CD4-positive, alpha-beta memory T cell (primary cell): ENCODE measurements at places on chromosomes 5 and 9. TPM values are rescaled to one million over a fixed set of nuclear protein-coding genes. Genes with fewer than 3 reads are reported as not detected.

Gene INSL4
- not detected for total RNA-seq

DNA sequence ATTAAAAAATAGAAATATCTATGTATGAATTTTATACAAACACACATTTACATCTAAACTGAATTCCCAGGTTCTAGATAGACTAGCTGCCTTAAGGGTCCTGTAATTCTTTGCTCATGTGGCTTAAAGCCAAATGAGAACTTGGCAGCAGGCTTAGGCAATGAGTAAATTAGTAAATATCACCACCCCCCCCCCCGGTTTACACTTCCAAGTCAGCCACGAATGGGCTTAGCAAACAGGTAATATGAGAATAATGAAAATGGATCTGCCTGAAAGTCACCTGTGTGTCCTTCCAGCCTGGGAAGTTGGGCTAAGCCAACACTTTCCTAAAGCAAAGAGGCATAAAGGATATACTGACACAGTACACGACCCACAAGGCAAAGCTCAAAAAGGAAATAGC, 108.6 kb downstream of the KLHL3 start:
- H3K27ac ChIP-seq: no peak overlapping the region
- no peak for DNase-seq
- no peak overlapping the region for H3K4me3 ChIP-seq
- no peaks in the 10 kb centered on the region for H3K36me3 ChIP-seq

- DNase-seq: no peak
- no peaks in the 10 kb centered on the region for H3K36me3 ChIP-seq
- H3K27me3 ChIP-seq: no peaks in the 10 kb centered on the region
- no peak overlapping the region for H3K4me3 ChIP-seq
Measured at GRCh38 chr9:110153431-110153830, 54.5 kb downstream of the C9orf152 start.

GRCh38 chr5:78750281-78750680, 101.7 kb upstream of the LHFPL2 start:
- no peaks in the 10 kb centered on the region for H3K27me3 ChIP-seq
- no peak for DNase-seq
- no peak overlapping the region for H3K4me3 ChIP-seq
- no peaks in the 10 kb centered on the region for H3K4me1 ChIP-seq

Gene TPPP
- total RNA-seq: 1.2 TPM

Gene PSAT1
- 10.3 TPM for total RNA-seq

DNA sequence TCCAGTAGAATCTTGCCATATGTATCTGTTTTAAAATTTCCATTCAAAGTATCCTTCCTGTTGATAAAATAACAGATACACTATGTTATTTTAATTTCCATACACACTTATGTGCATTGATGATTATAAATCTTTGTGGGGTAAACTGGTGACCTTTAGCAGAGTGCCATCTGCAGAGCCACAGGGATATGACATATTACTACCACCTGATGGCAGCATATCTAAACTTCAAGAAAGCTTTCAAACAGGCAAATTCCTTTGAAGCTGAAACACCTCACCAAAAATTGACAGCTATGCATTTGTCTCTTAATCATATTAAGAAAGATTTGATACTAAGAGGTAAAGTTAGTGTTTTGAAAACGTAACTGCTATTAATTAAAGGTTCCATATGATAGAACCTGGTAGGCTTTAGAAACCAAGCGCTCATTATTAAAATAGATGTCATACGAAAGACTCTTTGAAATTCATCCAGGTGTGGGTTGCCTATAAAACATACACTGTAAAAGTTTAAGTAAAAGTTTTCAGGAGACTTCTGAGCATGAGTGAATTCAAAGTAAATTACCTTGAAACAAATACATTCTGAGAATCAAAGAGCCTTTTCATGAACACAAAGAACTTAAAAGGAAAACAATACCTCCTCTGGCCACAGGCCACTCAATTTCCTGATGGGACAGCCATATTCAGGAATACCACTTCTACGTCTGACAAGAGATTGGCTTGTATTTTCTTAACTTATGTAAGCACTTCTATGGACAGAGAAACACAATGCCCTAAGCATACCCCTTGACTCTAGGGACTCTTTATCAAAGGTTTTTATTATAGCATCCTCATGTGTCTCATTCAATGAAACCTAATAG, 93.3 kb downstream of the KIAA0825 start:
- H3K4me1 ChIP-seq: no peaks in the 10 kb centered on the region
- H3K27me3 ChIP-seq: no peaks in the 10 kb centered on the region
- H3K4me3 ChIP-seq: no peak overlapping the region
- no peaks in the 10 kb centered on the region for H3K36me3 ChIP-seq

Gene ADAMTS19
- not detected for total RNA-seq

Gene CDH10
- not detected for total RNA-seq

DNA sequence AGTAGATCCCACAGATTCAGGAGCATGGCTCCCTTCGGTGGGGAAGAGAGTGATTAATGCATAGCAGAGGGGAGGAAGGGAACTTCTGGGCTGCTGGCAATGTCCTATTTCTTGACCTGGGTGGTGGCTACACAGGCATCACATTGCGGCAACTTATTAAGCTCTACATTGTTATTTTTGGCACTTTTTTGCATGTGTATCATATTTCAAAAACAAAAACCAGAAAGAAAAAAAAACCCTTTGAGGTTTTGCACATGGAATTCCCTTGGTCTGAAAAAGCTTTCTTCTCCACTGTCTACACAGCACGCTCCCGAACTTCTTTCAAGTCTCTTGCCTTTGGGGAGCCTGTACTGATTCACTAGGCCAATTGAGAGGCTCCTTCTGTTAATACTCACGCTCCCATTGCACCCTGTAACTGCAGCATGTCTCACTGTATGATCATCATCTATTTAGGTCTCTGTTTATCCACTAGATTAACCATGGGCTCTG, 25.1 kb downstream of the CEMIP2 start:
- H3K36me3 ChIP-seq: peaks cover 13% of the 10 kb centered on the region
- no peak overlapping the region for H3K4me3 ChIP-seq
- DNase-seq: no peak
- H3K27me3 ChIP-seq: no peaks in the 10 kb centered on the region
- no peaks in the 10 kb centered on the region for H3K4me1 ChIP-seq

DNA sequence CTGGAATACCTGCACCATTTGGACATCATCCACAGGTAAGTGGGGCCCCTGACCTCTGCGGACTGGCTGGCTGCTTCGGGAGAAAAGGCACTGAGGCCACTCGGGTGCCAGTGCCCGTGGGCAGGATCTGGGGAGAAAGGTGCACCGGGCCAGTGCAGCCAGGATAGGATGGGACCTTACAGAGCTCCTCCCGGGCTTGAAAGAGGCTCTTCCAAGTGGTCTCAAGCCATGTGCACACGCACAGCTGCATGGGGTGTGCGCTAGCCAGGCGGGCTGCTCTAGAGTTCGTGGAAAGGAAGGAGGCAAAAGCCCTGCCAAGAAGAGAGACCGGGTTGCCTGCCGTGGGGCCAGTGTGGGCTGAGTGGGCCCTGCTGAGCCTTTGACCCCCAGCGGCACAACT, 13.4 kb downstream of the STKLD1 start:
- no peaks in the 10 kb centered on the region for H3K27me3 ChIP-seq
- no peak overlapping the region for H3K4me3 ChIP-seq
- H3K36me3 ChIP-seq: no peaks in the 10 kb centered on the region

Gene KLF9
- total RNA-seq: 20.6 TPM

DNA sequence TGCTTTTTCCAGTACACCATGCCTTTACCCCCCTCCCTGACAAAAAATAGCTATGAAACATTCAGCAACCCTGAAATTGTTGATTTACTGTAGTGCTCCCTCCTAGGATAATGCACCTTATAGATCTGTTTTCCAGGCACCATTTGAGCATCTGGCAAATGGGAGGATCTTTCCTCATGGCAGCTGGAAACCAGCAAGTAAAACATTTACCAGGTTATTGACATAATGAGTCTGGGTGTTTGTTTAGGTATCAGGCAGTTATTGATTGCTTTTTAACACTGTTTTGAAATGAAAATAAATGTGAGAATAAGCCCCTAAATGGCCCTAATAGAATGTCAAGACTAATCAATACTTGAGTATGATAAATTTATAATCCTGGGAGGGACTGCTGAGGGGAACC, 57.3 kb upstream of the KLF4 start:
- no peak for DNase-seq
- H3K27ac ChIP-seq: no peak overlapping the region
- no peaks in the 10 kb centered on the region for H3K36me3 ChIP-seq
- H3K27me3 ChIP-seq: no peaks in the 10 kb centered on the region

Gene AIF1L
- not detected for total RNA-seq

- H3K4me1 ChIP-seq: peaks cover 4% of the 10 kb centered on the region
- H3K27me3 ChIP-seq: no peaks in the 10 kb centered on the region
- no peak overlapping the region for H3K27ac ChIP-seq
- no peak overlapping the region for H3K4me3 ChIP-seq
- no peaks in the 10 kb centered on the region for H3K36me3 ChIP-seq
Measured at GRCh38 chr5:174533751-174534241, 190.6 kb upstream of the MSX2 start.

DNA sequence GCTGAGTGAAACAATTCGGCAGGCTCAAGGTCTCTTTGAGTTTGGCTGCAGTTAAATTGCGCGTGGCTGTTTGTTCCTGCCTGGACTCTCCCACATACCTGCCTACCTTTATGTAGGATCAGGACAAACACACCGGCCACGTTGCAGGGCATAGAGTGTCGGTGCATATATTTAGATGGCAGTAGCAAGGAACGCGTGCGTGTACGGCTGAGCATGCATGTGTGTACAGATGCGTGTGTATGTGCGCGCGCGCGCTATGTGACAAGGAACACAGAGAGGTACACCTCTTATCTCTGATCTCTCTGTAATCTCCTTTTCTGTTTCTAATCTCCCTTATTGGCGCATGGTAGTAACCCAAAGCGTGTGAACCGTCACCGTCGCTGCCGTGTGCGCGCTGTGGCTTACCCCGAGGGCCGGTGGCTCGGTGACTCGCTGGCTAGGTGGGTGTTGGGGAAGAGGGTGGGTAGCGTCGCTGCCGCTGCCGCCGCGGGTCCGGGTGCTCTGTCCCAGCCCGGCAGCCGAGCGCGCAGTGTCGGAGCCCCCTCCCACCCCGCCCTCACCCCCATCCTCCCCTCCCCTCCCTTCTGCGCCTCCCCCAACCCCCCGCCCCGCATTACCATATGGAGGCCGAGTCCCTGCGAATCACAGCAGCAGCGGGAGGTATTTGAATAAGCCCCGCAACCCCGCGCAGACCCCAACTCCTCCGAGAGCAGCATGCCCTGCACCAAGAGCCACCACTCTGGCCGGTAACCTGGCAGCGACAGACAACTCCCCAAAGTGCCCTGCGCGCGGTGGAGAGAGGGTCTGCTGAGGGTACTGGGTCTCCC, 204.8 kb downstream of the MEF2C start:
- H3K4me3 ChIP-seq: no peak overlapping the region
- peaks cover 69% of the 10 kb centered on the region for H3K27me3 ChIP-seq
- no peaks in the 10 kb centered on the region for H3K36me3 ChIP-seq

- no peaks in the 10 kb centered on the region for H3K4me1 ChIP-seq
- H3K4me3 ChIP-seq: no peak overlapping the region
- no peaks in the 10 kb centered on the region for H3K27me3 ChIP-seq
- DNase-seq: no peak
- no peak overlapping the region for H3K27ac ChIP-seq
Measured at GRCh38 chr5:28914297-28914696, 1875.9 kb upstream of the CDH9 start.

Gene NR2F1
- not detected for total RNA-seq

DNA sequence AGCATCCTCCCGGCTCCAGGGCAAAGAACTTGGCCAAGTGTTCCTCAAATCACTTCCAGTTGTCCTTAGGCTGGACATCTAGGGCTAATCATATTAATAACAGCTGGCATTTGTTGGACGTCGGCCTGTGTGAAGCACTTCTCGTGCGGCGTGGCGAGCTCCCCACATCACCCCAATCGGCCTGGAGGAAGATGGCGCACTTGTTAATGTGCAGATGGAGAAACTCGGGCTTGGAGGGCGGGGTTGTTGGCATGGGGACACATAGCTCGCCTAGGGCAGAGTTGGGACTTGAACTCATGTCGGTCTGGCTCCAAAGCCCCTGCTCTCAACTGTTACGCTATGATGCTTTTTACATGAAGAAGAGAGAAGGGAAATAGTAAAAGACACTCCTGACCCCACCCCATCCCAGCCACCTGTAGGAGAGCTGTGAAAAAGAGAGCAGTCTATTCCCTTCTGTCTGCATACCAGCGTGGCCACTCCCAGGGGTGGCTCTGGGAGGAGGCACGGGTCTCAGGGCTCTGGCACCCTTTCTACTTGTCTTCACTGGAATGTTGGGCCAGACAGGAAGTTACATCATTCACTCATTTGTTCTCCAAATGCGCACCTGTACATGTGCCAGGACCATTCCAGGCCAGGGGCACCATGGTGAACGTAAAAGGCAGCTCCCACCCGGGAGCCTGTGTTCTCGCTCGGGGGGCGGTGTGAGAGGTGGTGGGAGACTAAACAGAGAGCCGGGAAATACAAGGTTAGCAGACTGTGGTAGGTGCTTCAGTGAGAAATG, 12.8 kb upstream of the NUP214 start:
- H3K27ac ChIP-seq: no peak overlapping the region
- H3K4me1 ChIP-seq: no peaks in the 10 kb centered on the region
- H3K27me3 ChIP-seq: peaks cover 8% of the 10 kb centered on the region
- no peaks in the 10 kb centered on the region for H3K36me3 ChIP-seq
- no peak overlapping the region for H3K4me3 ChIP-seq
- no peak for DNase-seq
